Activated CD4-positive, alpha-beta T cell treated with anti-CD3 and anti-CD28 coated beads, Interleukin-2, amount 50 U/mL, for 1 hour (primary cell): ENCODE measurements at places on chromosomes 3 and 15.

DNA sequence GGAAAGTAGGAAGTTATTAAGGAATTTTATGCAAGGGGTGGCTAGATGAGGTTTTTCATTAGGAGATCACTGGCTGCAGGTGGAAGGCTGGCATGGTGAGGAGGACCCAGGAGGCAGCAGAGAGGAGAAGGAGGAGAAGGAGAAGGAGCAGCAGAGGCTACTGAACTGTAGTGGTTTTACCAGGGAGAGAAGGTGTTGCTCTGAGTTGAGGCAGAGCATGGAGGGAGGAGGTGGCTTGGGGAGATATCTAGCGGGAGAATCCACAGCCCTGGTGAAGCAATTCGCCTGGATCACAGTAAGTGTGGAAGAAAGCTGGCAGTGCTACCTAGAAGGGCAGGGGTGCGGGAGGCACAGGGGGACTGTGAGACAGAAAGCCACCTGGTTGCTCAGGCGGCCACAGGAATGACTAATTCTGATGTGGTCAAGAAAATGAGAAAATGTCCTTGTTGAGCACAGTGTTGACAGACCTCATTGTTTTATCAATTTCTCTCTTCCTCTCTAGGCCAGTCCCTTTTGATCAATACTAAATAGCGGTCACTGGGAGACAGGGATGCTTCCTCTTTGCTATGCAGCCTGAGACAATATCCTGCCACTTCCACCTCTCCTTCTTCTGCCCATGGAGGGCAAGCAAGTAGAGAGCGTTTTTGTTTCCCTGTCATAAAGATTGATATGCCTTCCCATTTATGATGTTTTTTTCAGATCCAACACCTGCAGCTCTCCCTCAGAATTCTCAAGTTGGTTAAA lies 94.6 kb downstream of the EEFSEC start:
- DNase-seq, result no peak

DNA sequence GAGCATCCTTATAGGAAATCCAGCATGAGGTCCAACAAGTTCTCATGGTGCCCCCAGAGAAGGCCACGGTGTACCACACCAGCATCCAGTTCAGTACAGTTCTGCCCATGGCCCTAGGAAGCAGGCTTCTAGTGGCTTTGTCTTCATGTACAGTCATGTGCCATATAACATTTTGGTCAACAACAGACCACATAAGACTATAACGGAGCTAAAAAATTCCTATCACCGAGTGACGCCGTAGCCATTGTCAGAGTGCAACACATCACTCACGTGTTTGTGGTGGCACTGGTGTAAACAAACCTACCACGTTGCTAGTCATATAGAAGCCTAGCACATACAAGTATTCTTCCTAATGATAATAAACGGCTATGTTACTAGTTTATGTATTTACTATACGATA lies 209.0 kb downstream of the ARRDC4 start:
- DNase-seq, result no peak

DNA sequence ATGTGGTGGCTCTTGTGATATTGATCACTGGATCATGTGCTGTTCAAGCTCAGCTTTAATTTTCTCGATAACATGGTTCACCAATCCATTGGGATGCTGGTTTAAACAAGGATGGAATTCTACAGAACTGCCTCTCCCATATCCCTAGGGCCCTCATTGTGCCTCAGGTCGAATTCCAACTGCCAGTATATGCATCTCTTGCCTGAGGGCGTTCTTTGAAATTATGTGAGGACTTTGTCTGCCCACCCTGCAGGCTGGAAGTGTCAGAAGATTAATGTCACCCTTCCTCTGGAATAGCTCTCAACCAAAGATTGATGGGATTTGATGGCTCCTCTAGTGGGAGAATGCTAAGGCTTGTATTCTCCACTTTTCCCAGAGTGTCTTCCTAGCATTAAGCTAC lies 175.6 kb upstream of the GALNT15 start:
- DNase-seq, result no peak

DNA sequence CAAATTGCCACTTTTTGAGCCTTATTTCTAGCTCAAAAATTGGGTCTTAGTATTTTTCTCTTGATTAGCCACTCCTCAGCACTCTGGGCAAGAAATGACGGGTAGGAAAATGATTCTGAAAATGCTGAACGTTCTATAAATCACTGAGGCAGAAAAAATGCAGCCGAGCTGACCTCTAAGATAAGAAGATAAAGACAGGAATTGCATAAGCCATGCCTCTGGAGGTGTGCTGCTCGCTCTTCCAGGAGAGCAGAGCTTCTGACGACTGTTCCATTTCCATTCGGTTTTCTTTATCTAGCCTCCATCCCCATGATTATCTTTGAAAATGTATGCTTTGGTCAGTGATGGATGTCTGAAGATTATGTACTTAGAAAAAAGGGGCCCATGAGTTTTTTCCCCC lies 558.8 kb upstream of the ADAMTS9 start:
- DNase-seq, result no peak

DNA sequence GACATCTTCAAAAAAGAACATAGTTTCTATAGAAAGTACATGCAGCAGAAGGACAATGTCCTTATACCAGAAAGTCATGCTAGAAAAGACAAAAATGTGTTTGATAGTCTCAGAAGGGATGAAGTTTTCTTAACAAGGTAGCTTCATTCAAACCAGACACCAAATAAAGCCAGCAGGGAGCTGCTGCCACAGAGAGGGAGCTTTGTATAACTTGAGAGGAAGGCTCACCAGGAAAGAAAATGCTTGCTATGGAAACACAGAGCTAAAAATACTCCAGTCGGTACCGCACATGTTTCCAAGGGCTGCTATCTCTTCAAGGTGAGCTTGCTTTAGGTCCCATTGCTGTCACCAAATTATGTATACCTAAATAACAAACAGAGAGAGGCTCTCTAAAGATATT lies 1074.8 kb upstream of the ALCAM start:
- DNase-seq, result no peak

- no peak for DNase-seq
Observed at GRCh38 chr15:53563627-53564026, 195.8 kb downstream of the WDR72 start.

- DNase-seq, result no peak
Observed at GRCh38 chr3:25870452-25870851, 80.6 kb downstream of the OXSM start.

DNA sequence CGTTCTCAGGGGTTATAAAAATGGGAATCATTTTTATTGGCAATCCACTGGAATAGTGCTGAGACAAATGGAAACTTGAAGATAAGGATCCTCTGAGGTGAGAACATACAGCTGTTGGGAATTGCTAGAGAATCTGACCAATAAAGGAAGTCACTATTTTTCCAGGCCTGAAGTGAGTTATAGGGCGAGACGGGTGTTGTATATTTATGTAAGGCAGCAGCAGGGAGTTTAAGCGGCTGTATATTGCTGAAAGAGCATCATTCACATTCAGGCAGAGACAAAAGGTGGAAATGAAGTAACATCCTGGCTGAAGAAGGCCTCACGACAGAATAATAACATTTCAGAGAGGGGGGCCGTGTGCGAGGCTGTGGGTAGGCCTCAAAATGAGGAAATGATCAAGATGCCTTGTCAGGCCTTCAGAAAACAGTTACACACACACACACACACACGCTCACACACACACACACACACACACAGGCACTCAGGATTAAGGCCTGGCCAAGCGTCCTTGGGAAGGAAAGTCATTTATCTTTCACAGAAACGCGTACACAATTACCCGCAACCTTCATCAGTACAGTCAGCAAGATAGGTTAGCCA lies 964.9 kb upstream of the NR2F2 start:
- DNase-seq, result no peak

GRCh38 chr3:37984051-37984450 lies 6.5 kb upstream of the VILL start:
- no peak for DNase-seq

DNA sequence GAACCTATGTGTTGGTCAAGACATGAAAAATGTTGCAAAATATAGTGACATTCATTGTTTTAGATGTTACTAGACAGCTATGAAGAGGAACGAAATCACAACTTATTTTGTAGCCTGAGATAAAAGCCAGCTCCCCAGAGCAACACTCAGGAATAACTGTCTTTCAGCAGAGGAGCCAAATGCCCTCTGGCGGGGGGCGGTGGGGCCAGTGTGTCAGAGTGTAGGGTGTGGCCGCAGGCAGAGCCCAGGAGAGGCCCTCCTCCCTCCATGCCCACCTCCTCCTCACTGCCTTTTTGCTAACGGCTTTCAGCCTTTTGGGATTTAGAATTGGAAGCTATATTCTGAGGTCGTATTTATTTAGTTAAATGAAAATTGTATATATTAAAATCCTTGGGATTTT lies 16.9 kb downstream of the APOD start:
- no peak for DNase-seq

- DNase-seq, result no peak
Observed at GRCh38 chr3:63202529-63202928, 75.6 kb upstream of the SYNPR start.

GRCh38 chr3:191412759-191413158 lies 48.2 kb upstream of the PYDC2 start:
- DNase-seq, result no peak

- DNase-seq, result no peak
Observed at GRCh38 chr3:62201438-62202035, 171.8 kb downstream of the FEZF2 start.

GRCh38 chr15:32796856-32797255 lies 79.1 kb downstream of the GREM1 start:
- no peak for DNase-seq

GRCh38 chr3:146861262-146861661 lies 256.1 kb upstream of the PLSCR5 start:
- no peak for DNase-seq

DNA sequence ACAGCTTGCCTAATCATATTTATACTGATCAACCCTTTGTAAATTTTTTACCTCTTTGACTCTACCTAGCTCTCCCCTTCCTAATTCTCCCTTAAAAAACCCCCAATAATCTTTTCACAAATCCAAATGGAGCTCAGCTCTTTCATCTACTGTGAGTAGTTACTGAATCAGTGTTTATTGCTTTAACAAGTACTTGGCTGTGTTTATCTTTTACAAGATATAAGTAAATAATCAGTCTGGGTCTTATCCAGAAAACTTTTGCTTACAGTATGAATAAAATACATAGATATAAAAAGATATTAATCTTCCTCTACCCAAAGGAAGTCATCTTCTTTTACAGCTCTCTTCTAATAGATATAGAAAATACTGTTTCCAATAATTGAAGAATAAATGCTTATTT lies 366.4 kb downstream of the RAP2B start:
- no peak for DNase-seq

DNA sequence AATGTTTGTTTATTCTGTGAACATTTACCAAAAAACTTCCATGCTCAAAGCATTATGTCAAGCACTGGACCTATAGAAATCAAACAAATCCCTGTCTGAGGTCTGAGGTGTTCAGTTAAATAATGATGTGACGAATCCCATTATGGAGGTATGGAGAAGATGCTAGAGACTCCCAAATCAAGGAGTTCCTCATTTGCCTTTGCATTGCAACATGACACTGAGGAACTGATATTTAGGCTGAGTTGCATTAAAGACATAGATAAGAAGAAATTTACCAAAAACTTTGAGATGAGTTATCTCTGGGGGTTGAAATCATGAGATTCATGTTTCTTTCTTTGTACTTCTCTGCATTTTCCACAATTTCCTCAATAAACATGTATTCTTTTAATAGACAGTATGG lies 16.0 kb downstream of the CD200 start:
- no peak for DNase-seq

DNA sequence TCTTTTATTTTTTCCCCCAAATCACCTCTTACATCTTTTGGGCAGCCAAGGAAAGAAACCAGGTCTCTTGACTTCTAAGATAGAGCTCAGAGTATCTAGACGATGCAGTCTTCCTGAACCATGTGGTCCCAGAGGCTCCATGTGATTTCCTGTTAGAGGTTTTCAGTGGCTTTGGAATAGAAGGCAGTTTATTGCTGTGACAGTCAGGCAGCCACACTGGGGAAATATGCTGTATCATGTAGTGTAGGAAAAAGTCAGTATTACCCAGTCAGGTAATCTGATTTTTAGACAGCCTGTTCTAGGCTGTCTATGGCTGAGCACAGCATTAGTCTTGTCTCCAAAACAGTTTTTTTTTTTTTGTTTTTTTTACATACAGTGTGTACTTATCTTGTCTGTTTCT lies 294.3 kb downstream of the THSD4 start:
- no peak for DNase-seq

DNA sequence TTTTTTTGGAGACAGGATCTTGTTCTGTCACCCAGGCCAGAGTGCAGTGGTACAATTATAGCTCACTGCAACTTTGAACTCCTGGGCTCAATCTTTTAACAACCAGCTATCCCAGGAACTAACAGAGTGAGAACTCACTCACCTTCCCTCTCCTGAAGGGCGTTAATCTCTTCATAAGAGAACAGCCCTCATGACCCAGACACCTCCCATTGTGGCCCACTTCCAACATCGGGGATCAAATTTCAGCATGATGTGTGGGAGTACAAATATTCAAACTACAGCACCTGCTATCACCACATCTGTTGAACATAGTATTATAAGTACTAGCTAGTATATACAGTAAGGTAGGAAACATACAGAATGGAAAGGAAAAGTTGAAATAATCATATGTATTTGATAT lies 132.5 kb downstream of the DOCK3 start:
- no peak for DNase-seq

GRCh38 chr3:182400838-182401237 lies 392.5 kb upstream of the ATP11B start:
- DNase-seq, result no peak

DNA sequence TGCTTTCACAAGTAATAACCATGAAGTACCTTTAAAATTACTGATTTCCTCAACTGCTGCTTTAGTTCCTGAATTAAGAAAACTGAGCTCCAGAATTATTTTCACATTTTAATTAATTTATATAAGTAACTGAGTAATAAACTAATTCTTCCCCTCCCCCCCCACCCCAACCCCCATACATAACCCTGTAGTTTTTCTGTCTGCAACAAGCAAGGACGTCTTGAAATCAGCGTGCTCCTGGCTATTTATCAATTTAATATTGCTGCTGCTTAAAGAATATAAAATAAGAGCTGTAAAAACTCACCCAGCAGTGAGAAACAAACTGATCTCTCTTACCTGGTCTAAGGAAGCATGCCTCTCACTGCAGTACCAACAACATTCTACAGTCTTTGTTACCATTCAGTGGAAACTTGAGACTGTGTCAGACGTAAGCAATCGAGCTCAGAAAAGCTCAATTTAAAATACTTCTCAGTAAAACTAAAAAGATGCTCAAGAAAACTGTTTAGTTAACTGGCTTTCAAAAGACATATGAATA lies 121.0 kb downstream of the TFDP2 start:
- DNase-seq, result peak; percentile 9

DNA sequence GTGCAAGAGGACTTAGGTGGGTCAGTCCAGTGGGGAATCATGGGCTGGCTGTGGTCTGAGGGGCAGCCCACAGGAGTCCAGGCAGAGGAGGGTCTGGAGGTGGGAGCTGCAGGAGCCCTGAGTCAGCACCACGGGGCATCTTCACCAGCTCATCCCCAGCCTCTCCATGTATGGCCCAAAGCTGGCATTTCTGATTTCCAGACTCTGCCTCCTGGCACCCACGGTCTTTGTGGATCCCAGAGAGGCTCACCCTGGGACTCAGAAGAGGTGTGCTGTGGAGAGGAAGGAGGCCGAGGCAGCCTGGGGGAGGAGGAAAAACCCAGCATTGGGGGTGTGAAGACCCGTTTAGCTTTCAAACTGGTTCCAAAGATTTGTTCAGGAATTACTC lies 64.5 kb upstream of the KLF13 start:
- no peak for DNase-seq

GRCh38 chr3:72071624-72072023 lies 286.7 kb upstream of the PROK2 start:
- no peak for DNase-seq
